Dermis lymphatic vessel endothelial cell (primary cell): ENCODE measurements at places on chromosomes 2 and 18. TPM values are rescaled to one million over a fixed set of nuclear protein-coding genes. Genes with fewer than 3 reads are reported as not detected.

LIMS3 gene
- 17.3 and 31.3 TPM in 2 replicates for total RNA-seq

SERPINE2 gene
- total RNA-seq: 2.2 and 2.4 TPM in 2 replicates

RIOK3 gene
- total RNA-seq: 72.5 and 78.0 TPM in 2 replicates

ARHGEF4 gene
- 0.09 and 0.98 TPM in 2 replicates for total RNA-seq

HNMT gene
- total RNA-seq: 4.0 and 4.4 TPM in 2 replicates

SCN2A gene
- under 0.01 TPM in 1 of 2 replicates, not detected in the other for total RNA-seq

ASAP2 gene
- total RNA-seq: 30.5 and 36.2 TPM in 2 replicates

ITGA4 gene
- total RNA-seq: 0.52 and 3.7 TPM in 2 replicates

TEKT4 gene
- not detected in 2 replicates for total RNA-seq

ITGB6 gene
- not detected in 2 replicates for total RNA-seq

LRATD1 gene
- 0.98 and 3.4 TPM in 2 replicates for total RNA-seq

FBXO36 gene
- 1.6 and 1.8 TPM in 2 replicates for total RNA-seq

CAD gene
- total RNA-seq: 21.6 and 22.9 TPM in 2 replicates

LONRF2 gene
- total RNA-seq: under 0.01 TPM in 2 replicates

CDK15 gene
- total RNA-seq: under 0.01 TPM in 1 of 2 replicates, not detected in the other

MCM6 gene
- total RNA-seq: 7.9 and 14.6 TPM in 2 replicates

UCN gene
- total RNA-seq: 0.22 and 0.34 TPM in 2 replicates

FEV gene
- not detected in 2 replicates for total RNA-seq

TRIM43 gene
- not detected in 2 replicates for total RNA-seq
